ENCODE measurements at places on chromosomes 4 and X.

DNA sequence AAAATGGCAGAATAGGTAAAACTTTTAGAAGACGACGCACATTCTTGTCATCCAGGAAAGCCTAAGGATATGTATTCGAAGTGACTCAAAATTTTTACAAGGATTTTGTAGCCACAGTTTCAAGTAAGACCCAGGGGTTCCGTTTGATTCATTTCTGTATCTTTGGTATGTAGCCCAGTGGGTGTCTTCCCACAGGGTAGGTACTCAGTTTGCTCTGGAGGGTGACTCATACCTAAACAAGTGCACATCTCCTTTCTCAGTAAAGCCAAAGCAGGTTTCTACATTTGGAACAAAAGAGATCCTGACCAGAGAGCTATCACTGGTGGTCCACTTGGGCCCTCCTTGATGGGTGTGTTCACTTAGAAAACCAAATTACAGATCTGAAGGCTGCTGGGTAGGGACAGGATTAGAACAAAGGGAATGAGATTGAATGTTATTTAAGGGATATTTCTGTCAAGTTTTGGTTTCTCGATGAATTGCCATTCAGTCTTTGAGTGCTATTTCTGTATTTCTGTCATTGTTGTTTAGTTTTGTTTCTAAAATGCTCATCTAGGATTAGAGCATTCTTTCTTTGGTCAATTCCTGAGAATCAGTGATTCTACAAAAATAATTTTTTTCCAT is 56.1 kb downstream of the PLS3 start:
- no peak for DNase-seq

DNA sequence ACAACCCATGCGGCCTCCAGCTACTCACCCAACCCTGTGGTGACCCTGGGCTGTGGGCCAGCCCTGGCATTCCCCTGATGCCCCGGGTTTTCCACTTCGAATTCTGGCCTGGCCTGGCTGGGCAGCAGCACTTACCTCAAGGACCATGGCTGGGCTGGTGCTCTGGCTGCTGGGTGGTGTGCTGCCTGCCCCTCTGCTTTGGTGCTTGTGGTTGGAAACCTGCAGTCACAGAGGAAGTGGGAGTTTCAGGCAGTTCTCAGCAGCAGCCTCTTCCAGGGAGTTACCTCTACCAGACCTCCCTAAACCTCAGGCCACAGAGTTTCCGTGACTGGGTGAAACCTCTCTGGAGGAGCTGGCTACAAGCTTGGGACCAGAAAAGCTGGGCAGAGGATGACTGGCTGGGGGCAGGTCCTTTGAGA is at the start of gene CXCR3:
Gene CXCR3, minus strand, starts transcription at position 209 of the 419 bp plus-strand sequence. Its CDS starts 62 bp downstream, at position 147.
- DNase-seq, result peak; percentile 19

GRCh38 chr4:29571322-29571721 is 1148.8 kb upstream of the PCDH7 start:
- no peak for DNase-seq

GRCh38 chrX:11375614-11376119 is 82.5 kb downstream of the AMELX start:
- DNase-seq, result no peak

DNA sequence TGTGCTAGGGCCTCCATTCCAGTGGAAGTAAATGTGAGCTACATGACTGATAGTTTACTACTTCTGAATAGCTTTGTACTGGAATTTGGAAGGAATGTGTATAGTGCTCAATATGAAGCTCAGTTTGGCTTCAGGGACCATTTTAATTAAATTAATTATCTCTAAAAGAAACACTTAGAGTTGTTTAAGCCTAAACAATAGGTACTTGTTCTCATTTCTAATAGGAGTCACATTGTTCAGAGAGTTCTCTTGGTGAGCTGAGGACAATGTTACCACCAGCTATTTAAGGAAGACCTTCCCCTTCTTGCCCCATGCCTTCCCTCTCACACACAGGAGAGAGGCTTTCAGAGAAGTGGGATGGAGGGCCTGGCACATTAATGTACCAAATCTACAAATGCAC is 78.3 kb downstream of the CHIC2 start:
- DNase-seq, result no peak

- DNase-seq, result no peak
These were observed 276.9 kb upstream of the PCDH7 start for GRCh38 chr4:30443289-30443688.

DNA sequence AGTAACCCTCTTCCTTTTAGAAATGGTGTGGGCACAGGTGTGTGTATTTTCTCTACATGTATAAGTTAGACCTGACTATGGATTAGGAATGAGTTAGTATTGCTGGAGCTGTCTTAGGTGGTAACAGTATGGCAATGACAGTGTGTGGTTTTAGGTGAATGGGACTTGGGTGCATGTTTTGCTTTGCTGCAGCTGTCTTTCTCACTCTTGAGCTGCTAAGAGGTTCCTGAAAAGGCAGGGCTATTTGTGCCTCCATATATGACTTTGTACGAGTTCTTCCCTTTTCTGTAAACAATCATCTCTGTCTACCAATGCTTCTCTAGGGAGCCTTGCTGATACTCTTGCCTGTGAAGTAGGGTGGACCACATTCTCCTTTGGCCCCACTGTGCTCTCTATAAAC is 234.8 kb upstream of the HHIP start:
- DNase-seq, result no peak

GRCh38 chr4:162011089-162011488 is 152.7 kb downstream of the FSTL5 start:
- DNase-seq, result no peak

DNA sequence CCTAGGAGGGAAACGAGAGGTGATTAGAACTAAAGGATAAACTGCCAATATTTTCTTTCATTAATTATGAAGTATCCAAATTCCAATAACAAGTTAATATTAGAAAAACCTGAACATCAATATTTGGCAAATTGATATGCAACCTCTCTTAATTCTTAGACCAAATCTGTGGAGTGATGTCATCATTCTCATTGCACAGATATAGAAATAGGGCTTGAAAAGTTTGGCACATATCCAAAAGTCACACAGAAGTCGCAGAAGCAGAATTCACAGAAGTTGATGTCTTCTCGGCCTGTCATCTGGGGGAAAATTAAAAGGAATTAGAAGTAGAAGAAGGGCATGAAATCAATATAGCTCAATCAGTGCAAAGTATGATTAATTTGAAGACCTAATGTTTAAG is 36.9 kb downstream of the ENPEP start:
- DNase-seq, result no peak

DNA sequence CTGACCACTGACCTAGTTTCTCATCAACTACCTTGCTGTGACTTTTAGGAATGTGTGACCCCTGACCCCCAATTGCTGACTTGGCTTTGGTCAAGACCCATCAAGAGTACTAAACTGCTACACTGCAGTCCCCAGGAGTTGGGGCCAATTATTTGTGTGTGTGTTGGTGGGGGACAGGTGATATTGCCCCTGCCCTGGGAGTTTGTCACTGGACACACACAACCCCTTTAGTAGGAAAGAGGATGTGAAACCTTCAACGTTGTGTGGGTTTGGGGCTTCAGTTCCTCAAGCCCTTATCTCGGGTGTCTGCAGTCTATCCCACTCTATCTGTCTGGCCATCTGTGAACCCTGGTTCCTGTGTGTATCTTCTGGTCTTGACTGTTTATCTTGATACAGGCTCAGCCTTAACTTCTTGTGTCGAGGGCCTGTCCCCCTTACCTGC is 6.5 kb downstream of the SASH3 start:
- DNase-seq, result no peak

DNA sequence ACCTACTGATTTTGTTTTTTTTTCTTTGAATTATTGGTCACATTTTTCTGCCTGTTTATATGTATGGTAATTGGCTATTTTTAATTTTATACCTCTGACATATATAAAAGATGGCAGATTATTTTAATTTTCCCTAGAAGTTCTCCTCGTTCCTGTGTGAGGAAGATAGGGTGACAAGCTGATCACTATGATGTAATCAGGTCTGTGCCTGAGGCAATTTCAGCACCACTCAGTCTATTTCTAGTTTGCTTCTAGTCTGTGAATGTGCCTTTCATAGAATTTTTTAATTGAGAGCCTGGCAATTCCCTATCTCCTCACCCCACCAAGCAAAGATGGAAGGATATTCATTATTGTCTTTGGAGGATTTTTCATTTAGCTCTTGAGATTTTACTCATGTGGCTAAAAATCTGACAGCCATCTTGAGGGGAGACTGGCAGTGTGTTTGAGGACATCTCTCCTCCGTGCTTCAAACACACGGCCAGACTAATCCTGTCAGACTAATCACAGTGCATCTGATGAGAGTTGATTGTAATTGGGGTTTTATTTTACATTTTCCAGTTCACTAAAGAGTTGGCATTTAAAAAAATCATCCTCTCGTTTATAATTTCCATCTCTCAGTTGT is 500.3 kb downstream of the TRIML1 start:
- DNase-seq, result no peak

DNA sequence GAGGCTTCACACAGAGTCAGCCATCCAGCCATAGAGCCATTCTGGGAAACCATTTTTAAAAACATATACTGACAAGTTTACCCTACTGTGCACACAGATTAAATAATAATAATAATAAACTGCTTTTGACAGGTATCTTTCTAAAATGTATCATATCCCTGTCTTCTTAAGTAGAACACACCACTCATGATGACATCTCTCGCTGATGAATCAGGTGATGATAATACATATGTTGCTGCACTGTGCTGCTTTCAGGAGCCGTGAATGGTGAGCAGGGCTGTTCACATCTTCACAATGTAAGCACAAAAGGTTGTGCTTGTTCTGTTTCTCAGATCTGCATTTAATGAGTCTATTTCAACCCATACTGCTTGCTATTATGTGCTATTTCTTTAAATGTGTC is 3.5 kb downstream of the MTNR1A start:
- no peak for DNase-seq

DNA sequence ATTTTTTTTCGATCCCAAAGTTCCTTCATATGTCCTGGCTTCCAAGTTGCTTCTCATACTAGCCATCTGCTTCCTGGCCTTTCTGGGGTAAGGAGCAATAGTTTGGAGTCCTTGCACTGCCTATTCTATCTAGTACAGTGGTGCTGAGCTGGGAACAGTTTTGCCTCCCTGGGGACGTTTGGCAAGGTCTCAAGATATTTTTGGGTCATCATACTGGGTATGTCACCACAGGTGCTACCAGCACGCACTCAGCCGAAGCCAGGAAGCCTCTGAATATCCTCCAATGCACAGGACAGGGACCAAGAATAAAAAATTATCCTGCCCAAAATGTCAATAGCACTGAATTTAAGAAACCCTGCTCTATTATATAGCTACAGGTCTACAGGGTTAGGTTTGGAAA is 35.4 kb upstream of the TMSB15B start:
- DNase-seq, result no peak

DNA sequence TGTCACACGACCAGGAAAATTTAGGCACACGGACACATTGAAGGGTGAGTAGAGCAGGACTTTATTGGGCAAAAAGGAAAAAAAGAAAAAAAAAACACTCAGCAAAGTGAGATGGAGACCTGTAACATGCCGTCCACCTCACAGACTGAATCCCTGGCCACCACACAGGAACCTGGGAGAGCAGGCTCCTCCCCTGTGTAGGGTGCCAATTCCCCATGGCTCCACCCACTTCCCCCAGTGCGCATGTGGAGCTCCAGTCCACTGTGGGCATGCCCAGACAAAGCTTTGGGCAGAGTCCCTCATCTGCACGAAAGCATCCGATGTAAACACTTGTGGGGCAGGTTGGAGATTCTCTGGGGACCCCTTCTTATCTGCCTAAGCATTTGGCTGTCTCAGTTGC is 23.6 kb upstream of the CBR4 start:
- DNase-seq, result no peak

DNA sequence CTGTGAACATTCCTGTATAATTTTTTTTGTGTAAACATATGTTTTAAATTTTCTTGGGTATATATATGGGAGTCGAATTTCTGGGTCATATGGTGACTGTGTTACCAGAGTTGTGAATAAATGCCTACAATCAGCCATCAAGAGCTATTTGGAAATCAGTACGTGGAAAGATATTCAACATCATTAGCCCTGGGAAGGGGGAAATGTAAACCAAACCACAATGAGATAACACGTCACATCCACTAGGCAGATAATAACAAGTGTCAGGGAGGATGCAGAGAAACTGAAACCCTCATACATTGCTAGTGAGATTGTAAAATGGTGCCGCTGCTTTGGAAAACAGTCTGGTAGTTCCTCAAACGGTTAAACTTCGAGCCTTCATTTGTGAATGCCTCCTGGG is 43.9 kb downstream of the LUZP4 start:
- no peak for DNase-seq

- no peak for DNase-seq
These were observed 155.4 kb upstream of the PLAC1 start for GRCh38 chrX:134813697-134814096.

- DNase-seq, result no peak
These were observed 2.0 kb upstream of the BEX4 start for GRCh38 chrX:103212749-103213457.

DNA sequence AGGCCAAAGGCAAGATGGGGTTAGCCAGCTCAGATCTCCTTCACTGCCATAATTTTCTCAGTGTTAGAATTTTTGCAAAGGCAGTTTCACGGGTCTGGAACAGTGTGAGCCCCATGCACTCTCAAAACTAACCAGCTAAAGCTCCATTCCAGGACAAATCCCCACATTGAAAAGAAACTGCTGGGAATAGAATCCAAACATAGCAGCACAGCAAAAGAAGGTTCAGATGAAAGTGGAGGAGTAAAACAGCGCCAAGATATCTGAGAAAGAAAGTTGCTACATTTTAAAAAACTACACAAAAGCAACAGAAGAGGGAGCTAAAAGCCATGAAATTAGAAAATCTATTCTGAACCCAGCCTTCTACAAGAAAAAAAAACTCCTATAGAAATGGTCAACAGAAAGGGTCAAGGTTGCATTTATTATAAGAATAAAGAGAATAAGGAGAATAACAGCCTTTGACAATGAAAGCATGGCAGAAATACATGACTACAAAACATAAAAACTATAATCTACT is 39.6 kb upstream of the SLC7A3 start:
- DNase-seq, result no peak

Data from stimulated activated CD4-positive, alpha-beta T cell treated with anti-CD3 and anti-CD28 coated beads, Interleukin-15, amount 100 ng/mL, for 1 hour (primary cell).